ENCODE measurements at places on chromosomes 4 and X. TPM values are rescaled to one million over a fixed set of nuclear protein-coding genes. Genes with fewer than 3 reads are reported as not detected.

GRCh38 chrX:68843992-68844391 lies 15.2 kb downstream of the EFNB1 start:
- DNase-seq: no peak

GRCh38 chr4:179353786-179354185 lies 1911.5 kb upstream of the AGA start:
- no peak for DNase-seq

GRCh38 chr4:183173580-183174526 lies 74.8 kb downstream of the WWC2 start:
- DNase-seq: no peak

DNA sequence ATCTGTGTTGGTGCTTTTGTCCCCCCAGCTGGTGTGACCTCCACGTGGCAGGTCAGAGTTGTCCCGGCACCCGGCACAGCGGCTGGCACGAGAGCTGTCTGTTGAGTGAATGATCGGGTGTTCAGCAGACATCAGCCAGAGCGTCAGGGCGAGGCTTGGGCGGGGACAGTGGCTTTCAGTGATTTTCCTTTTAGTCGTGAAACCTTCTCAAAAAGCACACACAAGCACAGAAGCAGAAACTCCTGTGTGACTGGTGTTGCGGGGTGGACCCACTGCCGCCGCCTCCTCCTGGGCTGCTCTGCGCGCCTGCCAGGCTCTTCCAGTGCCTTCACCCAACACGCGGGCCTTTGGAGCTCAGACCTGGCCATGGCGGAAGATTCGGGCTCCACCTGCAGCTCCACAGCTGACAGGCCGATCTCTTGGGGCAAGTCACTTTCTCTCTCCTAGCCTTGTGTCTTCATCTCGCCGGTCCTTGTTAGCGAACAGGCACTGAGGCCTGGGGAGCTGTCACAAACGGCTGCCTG lies 51.4 kb upstream of the HGFAC start:
- no peak for DNase-seq

GRCh38 chrX:49877397-49878101 lies 1.7 kb upstream of the USP27X start:
- DNase-seq: no peak

DNA sequence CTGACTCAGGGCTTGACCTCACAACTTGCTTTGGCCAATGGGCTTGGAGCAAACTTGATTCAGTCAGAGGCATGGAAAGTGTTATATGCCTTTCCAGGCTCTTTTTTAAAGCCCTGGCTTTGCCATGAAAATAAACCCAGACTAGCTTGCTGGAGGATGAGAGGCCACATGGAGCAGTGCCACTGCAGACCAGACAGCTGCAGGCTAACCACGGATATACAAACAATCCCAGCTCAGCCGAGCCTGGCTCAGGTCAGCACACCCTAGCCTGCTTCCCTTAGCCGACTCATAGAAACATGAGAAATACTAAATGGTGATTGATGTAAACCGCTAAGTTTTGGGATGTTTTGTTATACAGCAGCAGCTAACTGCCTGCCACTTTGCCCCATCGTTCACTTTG lies 345.1 kb downstream of the ARHGAP10 start:
- DNase-seq: no peak

DNA sequence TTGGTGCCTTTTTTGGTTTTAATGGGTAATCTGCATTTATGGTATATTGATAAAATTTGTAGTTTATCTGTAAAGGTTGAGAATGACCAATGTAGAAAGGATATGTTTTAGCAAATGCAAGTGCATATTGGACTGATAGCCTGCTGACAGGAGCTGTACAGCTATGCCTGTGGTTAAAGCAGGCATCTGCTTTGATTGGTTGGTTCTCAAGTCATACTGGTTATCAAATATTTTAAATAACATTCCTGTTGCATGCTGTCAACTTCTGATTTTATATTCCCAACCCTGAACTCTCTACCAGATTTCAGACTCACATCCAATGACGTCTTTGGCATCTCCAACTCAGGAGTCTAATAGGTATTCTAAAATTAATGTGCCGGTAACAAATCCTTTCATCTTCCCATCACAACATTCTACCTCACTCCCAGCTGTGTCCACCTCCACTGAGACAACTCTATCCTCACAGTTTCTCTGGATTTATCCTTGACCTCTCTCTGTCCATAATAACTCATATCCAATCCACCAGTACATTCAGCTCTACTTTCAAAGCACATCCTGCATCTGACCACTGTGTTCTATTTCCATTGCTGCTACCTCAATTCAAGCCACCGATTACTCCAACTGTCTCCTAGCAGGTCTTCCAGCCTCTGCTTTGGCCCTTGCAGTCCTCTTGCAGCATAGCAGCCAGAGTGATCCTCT lies 125.7 kb downstream of the CAMK2D start:
- no peak for DNase-seq

DNA sequence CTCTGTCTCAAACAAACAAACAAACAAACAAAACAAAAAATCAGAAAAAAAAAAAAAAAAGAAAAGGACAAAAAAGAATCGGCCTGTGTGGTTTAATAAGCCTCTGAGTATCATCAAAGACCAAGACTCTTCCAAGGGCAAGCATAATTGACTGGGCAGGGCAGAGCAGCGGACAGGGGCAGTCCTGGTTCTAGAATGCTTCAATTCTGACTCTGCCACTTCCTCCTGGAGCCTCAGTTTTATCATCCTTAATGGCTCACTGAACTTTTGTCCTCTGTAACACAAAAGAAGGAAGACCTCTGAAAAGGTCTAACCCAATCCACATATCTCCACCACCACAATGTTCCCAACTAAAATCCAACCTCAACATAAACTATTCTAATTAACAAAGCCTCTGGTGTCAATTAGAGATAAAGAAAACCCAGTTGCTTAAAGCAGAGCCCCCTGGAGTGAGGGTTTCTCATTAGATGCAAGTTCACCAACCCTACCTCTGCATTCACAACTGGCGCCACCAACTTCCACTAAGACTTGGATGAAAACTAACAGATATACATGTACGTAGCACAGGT lies 51.7 kb downstream of the TBC1D9 start:
- DNase-seq: no peak

GRCh38 chrX:85111347-85111746 lies 107.7 kb downstream of the APOOL start:
- DNase-seq: no peak

DNA sequence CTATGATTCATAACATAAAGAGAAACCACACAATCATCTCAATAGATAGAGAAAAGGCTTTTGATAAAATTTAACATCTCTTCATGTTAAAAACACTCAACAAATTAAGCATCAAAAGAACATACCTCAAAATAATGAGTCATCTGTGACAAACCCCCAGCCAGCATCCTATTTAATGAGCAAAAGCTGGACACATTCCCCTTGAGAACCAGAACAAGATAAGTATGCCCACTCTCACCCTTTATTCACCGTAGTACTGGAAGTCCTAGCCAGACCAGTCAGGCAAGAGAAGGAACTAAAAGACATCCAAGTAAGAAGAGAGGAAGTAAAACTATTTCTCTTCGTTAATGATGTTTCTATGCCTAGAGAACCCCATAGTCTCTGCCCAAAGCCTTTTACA lies 507.2 kb downstream of the PABPC4L start:
- DNase-seq: no peak

DNA sequence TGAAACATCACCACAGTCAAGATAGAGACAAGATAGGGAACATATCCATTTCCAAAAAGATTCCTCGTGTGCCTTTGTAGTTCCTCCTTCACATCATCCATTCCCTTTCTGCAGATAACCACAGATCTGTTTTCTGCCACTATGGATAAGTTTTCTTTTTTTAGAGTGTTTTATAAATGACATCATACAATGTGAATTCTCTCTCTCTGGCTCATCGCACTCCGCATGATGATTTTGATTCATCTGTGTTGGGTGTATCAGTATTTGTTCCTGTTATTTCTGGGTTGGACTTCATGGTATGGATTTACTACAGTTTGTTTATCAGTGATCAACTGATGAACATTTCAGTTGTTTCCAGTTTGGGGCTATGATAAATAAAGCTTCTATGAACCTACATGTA lies 23.2 kb upstream of the ANXA3 start:
- DNase-seq: no peak

- no peak for DNase-seq
These were observed 22.5 kb upstream of the JAKMIP1 start for GRCh38 chr4:6222761-6223292.

DNA sequence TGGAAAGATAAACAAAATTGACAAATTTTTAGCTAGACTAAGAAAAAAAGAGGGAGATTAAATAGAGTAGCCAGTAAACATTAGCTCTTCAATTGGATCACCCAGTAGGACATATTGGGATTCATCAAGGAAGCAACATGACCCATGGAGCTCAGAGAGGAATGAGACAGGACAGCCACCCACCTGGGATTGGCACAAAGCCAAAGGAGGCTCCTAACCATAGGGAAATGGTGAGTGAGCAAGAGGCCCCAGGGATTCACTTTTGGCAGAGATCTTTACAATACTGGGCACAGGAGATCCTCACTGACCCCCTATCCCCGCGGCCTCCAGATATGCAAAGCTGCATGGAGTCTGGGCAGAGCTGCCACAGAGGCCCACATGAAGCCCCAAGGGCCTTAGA lies 34.8 kb upstream of the CXCL6 start:
- DNase-seq: no peak

DNA sequence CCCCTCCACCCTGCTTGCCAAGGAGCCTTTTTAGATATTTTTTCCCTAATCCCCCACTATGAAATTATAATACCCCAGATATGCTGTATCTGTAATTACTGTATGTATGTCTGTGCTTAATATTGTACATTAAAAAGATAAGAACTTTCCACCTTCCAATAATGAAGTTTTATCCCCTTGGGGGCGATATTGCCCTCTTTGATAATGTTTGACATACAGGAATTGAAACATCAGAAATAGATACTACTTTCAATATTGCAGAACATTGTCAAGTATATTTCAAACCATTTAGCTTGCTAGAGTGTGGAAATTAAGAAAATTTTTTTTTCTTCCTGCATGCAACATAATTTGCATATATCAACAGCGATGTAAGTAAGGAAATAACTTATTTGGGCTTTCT lies 58.9 kb downstream of the NAF1 start:
- DNase-seq: no peak

DNA sequence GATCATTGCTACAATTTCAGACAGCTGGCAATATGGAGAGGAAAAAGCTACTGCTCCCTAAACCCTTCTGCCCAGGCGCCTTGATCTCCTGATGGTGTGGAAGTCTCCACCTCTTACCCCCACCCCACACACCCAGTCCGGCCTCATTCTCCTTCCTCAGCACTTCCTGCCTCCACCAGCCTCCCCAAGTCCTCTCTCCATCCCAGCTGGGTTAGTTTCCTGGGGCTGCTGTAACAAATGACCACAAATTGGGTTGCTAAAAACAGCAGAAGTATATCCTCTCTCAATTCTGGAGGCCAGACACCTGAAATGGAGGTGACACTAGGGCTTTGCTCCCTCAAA lies 1.1 kb upstream of the CCNQ start:
- DNase-seq: no peak

- peak; percentile 81 for DNase-seq
These were observed 208.8 kb downstream of the OR13H1 start for GRCh38 chrX:131752493-131753198.

DNA sequence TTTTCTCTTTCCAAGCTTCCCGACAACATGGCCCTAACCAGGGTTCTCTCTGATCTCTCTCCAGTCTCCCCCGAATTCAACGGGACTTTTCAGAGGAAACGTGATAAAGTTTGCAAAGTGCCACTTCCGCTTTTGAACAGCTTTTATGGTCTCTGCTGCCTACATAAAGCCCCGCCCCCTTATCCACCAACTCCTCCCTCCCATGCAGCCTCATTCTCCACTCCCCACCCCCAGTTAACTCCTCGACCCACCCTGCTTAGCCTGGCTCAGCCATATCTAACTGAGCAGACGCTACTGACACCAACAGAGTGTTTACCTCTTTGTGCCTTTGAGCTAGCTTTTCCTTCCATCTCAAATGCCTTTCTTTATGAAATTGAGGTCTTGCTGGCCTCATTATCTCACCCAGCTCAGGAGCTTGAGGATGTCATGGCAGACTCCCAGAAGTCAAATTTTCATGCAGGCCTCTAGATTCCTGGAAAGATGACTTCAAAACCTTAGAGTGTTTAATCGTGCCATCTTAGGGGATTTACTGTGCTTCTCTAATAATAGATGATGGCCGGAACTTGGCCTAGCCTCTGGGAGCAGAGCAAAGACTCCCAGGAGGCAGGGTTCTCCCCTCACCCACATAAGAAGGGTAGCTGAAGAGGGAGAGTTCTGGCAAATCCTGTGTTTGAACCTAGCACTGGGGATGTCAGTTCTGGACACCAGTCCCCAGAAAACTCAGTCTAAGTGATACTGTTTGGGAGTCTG lies 606.0 kb downstream of the BCOR start:
- DNase-seq: no peak

DNA sequence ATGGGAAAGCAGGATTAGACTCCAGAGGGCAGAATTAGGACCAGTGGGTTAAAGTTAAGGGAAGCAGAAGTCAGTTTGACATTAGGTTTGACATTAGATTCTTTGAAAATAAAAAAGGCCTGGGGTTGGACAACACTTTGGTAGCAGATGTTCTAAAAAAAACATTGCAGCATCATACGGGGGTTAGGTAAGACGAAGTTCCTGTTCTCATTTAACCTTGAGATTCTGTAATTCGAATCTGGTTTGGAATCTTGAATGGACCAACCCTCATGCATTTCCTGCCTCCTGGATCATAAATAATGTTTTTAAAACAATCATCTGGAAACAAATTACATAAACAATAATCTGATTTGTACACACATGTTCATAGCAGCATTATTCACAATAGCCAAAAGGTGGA lies 181.0 kb downstream of the SHROOM3 start:
- no peak for DNase-seq

- DNase-seq: no peak
These were observed 198.7 kb downstream of the TMA16 start for GRCh38 chr4:163693211-163693610.

DNA sequence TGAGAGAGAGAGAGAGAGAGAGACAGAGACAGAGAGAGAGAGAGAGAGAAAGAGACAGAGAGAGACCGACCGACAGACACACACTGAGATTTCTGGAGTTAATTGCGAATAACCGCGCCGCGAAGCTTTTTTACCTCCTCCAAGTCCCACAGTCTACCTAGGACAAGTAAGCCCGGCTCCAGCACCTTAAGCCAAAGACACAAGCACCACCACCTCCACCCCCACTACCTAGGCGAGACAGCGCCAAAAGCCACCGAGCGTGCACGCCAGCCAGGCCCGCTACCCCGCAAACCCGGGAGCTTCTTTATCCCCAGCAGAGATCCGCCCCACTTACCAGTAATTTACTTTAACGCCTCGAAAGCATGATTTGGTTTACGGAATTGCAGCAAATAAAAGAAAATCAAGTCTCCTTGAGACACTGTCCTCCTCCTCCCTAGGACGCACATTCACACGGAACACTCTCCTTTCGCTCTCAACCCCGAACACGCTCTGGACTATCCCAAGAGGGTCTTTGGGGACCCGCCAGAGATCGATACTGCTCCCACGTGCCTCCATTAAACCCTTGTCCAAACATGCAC lies 649.6 kb upstream of the DIPK2B start:
- no peak for DNase-seq

- no peak for DNase-seq
These were observed 82.1 kb downstream of the FIP1L1 start for GRCh38 chr4:53459548-53459947.

The TEC gene
- 5.1 TPM for total RNA-seq

The MAGEA11 gene
- total RNA-seq: not detected

The ANK2 gene
- 145 TPM for total RNA-seq

The PPARGC1A gene
- 6.1 TPM for total RNA-seq

The ARSJ gene
- total RNA-seq: 1.1 TPM

The MTMR8 gene
- total RNA-seq: 3.6 TPM

The GLRA2 gene
- not detected for total RNA-seq

The MAP3K15 gene
- total RNA-seq: not detected

All from breast epithelium (tissue), 4 donors.